ENCODE measurements at places on chromosomes 11 and 22.

- no peak for DNase-seq
Observed at GRCh38 chr11:134742224-134742612, 330.2 kb upstream of the B3GAT1 start.

DNA sequence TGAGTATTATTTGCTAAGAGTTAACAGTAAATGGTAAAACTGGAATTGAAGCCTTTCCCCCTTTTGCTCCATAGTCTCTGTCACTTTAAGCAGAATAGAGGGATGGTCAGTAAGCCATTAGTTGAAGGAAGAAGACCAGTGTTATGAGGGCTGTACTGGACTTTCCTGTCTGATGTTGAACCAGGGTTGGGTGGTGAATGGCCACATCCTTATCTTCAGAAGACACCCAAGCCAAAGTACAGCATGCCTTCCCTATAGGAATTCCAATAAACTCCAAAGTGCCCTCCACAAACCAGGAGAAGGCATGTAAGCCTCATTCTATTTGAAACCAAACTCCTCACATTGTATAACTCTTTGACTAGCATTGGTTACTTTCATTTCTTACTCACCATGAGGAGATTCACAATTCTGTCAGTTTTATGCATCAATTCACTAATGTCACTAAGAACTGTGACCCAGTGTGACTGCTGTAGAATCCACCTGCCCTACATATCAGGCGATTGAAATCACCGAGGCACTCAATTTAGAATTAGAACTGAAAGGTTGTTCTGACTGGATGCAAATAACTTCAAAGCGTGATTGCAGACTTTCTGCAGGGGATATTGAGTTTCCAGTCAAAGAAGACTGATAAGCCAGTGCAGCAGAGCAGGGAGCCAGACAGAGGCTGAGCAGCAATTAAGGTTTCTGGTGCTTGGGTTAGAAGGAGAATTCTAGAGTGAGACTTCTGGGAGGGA is 107.1 kb upstream of the DDI1 start:
- no peak for DNase-seq

DNA sequence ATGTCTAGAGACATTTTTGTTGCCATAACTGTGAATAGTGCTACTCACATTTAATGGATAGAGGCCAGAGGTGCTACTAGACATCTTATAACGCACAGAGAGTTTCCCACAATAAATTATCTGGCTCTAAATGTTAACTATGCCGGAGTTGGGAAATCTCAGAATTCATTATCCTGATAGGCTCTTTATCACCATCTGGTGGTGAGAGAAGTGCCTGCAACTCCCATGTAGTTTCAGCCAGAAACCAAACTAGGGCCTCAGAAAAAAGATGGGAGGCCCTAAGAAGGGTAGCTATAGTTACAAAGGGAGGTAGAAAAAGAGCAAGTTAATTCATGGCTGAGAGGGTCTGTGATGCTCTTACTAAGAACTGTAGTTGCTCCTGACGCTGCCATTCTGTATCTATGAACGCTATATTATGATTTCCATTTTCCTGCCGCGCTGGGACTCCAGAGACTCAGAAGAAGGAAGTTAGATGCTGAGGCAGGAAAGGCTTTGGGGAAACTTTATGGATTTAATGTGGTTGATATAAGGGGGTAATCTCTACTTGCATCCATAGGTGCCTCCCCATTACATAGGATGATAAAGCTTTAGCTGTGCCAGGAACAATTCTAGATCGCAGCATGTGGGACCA is 22.9 kb upstream of the MRPL17 start:
- no peak for DNase-seq

- DNase-seq: no peak
Observed at GRCh38 chr11:66336234-66337102, at the start of gene RIN1. TSS of gene RIN1 (minus strand) at chr11:66336434. CDS start at chr11:66336402, 32 bp downstream.

GRCh38 chr11:118897721-118898310 is 14.1 kb downstream of the CXCR5 start:
- DNase-seq: no peak

- DNase-seq: no peak
Observed at GRCh38 chr11:34936945-34937629, 20.7 kb downstream of the PDHX start.

DNA sequence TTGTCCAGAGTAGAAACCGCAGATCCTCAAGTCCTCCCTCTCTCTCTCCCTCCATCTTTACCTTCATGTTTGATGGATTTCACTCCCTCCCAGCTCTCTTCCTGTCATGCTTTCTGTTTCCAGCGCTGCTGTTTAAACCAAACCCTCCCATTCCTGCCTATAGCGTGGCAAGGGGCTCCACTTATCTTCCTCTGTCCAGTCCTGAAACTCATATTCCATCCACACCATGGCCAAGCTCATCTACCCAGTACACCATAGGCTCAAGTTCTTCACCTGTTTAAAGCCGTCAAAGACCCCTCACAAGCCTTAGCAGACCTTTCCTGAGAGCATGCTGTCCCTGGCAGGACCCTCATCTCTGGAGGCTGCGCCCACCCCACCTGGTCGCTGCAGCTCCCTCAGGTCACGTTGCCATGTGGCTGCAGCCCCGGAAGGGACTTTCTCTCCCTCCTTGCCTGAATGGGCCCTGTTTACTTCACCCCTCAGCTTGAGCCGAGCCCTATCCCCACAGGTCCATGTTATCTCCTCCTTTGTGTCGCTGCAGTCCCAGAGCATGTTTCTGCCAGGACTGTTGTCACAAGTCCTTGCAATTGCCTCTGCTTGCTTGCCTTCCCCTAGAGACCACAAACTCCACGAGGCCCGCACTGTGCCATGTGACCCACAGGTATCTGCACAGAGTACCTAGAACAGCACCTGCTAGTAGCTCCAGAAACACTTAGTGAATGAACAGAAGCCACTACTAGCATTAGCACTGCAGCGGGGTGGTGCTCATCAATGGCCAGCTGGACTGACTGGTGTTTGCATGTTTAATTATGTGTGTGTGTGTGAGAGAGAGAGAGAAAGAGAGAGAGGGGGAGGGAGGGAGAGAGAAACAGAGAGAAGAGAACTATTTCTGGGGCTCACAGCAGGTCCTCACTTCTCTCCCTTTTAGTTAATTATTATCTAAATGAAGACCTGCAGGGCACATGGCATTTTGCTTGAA is 149.4 kb upstream of the SNX19 start:
- DNase-seq: no peak

DNA sequence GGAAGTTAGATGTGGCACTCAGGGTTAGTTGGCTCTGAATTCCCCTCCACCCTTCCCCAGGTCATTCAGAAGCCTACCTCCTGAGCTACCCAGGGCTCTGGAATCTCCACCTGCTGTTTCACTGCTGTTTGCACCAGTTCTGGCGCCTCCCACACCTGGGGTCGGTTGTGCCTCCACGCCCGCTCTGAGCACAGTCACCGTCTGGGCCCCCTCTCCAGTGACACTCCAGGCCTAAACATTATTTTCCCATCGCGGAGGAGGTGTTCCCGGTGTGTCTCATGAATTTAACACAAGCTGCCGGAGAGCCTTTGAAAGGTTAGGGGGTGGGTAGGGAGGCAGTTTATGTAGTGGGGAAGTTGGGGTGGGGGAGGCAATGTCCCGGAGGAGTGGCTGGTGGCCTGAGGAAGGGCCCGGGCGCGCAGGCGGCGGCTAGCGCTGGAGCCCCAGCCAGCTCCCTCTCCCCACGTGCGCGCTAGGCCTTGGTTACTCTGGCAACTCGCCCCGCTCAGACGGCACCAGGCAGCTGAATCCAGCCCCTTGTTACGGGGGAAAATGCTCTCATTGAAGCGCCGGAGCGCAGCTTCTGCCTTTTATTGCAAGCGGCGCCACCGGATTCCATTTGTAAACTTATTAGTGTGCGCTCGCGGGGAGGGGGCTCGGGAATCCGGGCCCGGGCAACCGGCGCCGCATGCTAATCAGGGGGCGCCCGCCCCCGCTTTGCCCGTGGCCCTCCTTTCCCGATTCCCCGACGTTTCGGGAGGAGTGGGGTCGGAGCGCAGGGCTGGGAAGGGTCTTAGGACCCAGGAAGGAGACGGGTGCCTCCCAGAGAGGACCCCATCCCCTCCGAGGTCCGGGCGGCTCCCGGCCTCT is 52.4 kb downstream of the GRIK4 start:
- peak; percentile 73 for DNase-seq

- no peak for DNase-seq
Observed at GRCh38 chr11:7418906-7419305, 66.4 kb upstream of the OLFML1 start.

DNA sequence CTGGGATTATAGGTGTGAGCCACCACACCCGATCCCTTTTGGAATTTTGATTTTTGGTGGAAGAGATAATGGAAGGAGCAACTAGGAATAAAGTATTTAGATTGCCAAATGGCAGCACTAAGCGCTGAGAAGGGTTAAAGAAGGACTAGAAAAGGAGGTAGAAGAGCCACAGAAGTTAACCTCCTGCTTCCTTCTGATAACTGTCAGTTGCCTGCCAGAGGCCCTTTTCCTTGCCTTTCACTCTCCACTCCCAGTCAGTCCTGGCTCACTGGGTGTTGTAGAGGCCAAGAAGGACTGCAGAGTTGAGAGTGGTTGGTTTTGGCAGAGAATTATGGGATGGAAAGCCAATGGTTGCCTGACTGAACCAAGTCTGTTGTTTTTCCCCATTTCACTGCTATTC is 19.3 kb downstream of the ZC3H12C start:
- DNase-seq: no peak

DNA sequence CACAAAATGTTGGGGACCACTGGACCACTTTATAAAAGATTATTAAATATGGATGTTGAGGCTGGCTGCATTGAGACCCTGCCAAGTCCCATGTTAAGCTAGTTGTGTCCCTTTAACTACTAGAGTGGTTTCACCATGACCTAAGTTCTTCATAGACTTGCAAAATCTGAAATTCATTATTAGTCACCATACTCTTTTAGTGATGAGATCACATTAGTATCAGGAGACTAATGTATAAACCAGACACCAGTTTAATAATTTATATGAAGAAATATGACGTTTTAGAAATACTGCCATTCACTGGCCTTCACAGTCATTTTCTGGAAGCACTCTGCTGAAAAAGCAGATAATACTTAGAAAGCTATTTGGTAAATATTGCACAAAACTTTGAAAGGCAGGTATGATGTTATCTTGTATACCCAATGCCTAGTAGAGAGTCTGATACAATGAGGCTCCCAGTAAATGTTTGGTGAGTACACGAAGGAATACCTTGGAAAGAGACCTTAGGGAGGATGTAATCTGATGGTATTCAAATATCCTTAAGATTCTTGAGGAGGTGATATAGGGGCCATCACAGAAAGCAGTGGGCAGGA is 728.2 kb upstream of the ANO5 start:
- DNase-seq: no peak

DNA sequence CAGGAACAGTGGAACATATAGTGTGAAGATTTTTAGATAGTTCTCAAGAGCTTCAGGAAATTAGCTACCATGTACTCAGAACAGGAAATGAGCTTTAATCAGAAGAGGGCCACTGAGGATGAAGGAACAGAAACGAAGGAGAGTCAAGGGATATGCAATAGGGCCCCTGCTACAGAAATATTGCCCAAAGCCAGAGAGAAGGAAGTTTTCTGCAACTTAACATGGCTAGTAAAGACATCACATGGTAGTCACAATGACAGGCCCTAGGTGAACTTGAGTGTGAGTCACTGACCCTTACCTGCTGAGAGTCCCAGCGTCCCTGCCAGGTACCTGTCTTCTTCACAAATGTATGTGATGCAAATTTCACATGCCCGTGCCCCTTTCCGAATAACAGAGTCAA is 25.2 kb upstream of the CARD16 start:
- DNase-seq: no peak

GRCh38 chr11:12914400-12914912 is 94.7 kb upstream of the RASSF10 start:
- DNase-seq: peak; percentile 82

DNA sequence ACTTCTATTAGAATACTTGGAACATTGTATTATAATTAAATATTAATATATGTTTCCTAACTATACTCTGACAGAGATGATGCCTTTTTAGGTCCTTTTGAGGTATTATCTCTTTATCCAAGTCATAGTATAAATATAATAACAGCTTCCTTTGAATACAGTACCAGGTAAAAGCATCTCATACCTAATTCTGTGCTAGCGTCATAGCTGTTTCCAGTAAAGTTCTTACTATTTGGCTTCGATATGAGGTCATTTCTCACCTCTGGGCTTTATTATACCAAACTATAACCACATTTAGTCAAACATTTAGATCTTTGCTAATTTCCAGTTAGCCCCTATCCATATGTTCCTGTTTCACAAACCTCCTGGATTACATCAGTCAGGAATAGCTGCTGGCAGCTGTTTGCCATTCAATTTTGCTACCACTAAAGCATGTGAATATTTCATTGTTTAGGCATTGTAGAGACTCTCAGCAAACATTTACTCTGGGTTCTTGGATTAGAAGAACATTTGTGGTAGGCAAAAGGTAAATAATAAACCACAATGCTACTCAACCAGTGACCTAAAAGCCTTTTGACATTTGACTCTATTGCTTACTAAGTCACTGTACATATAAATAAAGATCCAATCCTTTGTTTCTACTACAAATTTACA is 255.1 kb downstream of the TTC28 start:
- DNase-seq: no peak

GRCh38 chr11:77129842-77130756 is 2.1 kb downstream of the MYO7A start:
- DNase-seq: no peak

DNA sequence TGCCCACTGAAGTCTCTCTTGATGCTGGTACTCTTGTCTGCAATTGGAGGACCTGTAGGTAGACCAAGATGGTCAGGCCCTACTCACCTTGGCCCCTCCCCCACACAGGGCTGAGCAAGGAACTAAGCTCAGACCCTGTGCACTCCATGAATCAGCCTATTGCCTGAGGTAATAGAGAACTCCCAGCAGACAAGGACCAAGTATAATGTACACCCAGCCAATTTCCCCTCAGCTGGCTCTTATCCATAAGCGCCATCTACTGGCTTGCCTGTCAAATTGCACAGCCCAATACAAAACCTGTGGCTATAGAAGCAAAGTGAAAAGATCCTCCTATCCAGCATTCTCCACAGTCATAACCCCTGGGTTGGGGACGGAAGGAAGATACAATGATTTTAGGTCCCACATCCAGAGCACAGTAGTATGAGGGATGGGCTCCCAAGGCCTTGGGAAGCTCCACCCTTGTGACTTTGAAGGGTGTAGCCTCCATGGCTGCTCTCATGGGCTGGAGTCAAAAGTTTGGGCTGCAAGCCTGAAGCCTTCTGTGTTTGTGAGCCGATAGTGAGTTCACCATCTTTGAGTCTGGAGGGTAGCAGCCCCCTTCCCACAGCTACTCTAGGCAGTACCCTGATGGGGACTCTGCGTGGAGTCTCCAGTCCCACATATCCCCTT is 56.0 kb downstream of the GLYATL2 start:
- DNase-seq: no peak

- DNase-seq: no peak
Observed at GRCh38 chr11:10979529-10979928, 121.7 kb upstream of the ZBED5 start.

Measured in left forelimb (tissue), 1 donor.